Activated T-helper 1 cell treated with Interleukin-2 at 50 U/mL for 16 hours (primary cell): ENCODE measurements at places on chromosomes 6 and 20.

DNA sequence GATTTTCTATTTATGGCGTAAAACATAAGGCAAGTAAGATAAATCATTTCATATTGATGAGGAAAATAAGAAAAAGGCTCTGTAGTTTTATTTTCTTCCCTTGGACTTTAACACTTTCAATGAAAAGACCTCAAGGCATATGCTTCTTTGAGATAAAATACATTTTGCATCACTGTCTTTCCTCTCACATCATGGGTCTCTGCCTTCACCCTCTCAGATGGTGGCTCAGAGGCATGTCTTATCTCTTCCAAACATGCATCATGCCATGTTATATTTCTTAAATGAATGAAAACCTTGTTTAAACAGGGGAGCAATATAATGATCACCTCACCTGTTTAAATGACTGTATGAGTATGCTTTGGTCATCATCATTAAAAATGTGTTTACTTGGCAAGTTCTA is 59.3 kb downstream of the PRL start:
- no peak for DNase-seq

DNA sequence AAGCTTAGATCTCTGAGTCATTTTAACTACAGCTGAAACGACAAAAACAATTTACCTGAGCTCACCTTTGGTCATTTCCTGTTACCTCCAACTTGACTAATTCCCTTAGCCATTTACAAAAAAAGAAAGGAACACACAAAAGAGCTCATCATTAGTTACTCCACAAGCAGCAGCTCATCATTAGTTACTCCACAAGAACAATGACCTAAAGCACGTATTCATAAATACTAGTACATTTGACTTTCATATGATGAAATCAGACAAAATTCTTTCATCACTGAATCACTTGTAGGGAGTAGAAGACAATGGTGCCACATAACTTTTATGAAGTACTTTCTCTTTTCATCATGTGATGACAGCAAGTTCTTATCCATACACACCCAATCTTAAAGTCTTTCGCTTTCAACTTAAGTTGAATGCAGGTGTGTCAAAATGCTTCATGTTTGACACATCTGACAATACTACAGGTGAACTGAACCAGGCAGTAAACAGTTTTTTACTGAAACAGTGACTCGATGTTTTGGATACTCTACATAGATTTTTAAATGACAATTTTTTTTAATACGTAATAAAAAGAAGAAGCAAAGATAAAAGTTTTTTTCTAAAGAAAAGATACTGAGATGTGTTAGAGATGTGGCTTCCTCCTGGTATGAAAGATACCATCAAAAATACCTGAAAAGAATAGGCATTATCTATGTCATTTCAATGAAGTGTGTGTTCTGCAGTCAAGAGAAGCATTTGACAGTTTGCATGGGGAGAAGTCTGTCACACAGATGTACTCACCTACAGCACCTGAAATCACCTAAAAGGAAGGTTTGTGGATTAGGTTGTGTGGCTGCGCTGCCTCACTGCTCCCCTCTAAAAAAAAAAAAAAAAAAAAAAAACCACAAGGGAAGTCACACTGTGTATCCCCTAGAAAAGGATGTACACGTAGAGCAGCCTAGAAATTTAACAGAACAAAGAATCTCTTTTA is 109.1 kb downstream of the PRDM1 start:
- no peak for DNase-seq

- DNase-seq, result no peak
Measured at GRCh38 chr20:46222521-46223007, 85.7 kb downstream of the CDH22 start.

DNA sequence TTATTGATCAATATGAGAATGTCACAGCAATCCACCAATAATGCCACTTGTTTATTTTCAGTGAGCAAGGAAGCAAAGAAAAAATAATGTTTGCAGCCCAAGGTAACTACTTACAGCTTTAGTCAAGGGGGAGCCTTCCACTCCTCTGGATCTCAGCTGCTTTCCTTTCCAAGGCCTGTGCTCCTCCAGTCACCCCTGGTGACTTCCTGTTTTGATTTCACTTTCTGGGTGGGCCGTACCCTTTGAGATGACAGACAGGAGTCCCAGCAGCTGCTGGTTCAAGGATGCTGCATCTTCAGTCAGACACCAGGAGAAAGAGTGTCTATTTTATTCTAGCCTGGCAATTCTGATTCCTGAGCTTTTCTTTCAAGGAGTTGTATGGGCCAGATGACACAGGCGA is 5.6 kb upstream of the VNN2 start:
- DNase-seq, result peak; percentile 25

GRCh38 chr6:110341663-110342596 is 16.2 kb downstream of the METTL24 start:
- no peak for DNase-seq

GRCh38 chr6:18514180-18514579 is 127.0 kb downstream of the RNF144B start:
- DNase-seq, result no peak

DNA sequence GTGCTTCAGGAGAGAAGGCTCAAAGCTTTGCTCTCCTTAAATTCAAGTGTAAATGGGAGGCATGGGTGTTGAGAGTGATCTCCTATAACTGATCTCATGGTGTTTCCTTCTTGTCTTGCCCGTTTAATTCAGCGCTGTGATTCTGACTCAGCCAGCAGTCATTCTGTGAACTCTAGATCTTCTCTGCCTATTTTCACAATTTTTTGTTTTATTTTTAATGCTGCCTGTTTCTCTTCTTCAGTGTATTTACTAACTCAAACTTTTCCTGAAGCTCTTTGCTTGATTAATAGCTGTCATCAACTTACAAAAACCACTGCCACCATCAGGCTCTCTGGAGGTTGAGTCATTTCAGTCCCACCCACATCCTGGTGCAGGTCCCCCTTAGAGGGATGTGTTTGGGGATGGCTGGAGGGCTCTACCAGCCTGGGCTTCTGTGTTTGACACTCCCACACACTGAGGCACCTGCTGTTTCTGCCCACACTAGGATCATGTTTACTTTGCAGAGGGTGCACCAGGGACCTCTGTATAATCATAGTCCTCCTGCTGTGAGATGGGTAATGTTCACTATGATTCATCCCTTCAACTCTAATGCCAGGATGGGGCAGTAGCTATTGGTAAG is 94.0 kb downstream of the SHLD1 start:
- DNase-seq, result peak; percentile 20

- no peak for DNase-seq
Measured at GRCh38 chr6:150238846-150239407, 96.1 kb downstream of the PPP1R14C start.

- DNase-seq, result no peak
Measured at GRCh38 chr6:139920776-139921100, 546.3 kb upstream of the CITED2 start.

- no peak for DNase-seq
Measured at GRCh38 chr20:62677678-62678077, 31.0 kb upstream of the NTSR1 start.

- no peak for DNase-seq
Measured at GRCh38 chr20:37711001-37711400, 17.2 kb downstream of the CTNNBL1 start.

DNA sequence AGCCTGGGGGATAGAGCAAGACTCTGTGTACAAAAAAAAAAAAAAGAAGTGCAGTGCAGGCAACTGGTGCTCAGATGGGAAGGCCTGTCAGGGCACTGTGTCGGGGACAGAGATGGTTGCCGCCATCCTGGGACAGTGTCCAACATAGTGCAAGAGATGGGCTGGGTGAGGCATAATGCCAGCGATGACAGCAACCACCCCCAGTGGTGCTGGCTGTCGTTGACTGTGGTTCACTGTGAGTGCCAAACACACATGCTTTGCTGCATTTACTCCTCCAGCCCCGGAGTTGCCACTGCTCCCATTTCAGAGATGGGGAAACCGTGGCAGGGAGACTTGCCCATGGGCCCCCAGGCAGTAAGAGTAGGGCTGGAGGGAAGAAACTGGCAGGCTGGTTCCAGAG is 5.2 kb upstream of the C20orf203 start:
- no peak for DNase-seq

DNA sequence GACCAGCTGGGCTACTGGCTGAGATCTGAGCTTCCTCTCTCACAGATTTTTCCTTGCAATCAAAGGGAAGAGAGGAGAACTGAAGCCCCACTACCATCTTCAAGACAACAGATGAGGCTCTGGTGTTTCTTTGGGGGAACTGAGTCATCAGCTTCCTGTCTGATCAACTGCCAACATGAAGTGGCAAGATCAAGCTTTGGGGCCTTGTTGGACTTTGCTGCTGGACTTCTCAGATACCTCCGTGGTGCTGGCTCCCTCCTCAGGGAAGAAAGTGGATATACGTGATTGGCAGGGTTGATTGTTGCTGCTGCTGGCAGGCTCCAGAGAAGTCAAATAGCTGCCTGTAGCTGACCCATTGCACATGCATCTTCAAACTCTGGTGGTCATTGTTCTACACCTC is 3.6 kb upstream of the TOX2 start:
- DNase-seq, result no peak

DNA sequence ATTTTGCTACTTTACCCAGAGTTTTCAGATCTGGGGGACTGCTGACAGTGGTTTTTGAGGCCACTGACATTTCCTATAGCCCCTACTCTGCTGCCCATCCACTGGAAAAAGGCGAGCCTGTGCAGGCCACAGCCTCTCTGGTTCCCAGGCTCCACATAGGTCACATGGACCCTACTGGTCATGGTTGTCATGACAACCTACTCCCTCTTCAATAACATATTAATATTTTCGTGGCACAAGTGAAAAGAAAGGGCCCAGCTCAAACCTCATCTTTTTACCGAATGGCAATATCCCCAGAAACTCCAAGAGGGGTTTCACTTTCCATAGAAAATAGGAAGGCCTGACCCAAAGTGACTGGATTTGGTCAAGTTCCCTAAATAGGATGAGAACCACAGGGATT is 11.0 kb upstream of the FOXO3 start:
- no peak for DNase-seq

GRCh38 chr6:140319209-140319608 is 944.8 kb upstream of the CITED2 start:
- DNase-seq, result no peak

GRCh38 chr20:60868316-60868891 is 383.7 kb upstream of the CDH4 start:
- DNase-seq, result no peak
